ENCODE measurements at places on chromosomes 6 and 20.

- no peak for DNase-seq
Observed at GRCh38 chr6:71138376-71138775, 150.2 kb upstream of the OGFRL1 start.

DNA sequence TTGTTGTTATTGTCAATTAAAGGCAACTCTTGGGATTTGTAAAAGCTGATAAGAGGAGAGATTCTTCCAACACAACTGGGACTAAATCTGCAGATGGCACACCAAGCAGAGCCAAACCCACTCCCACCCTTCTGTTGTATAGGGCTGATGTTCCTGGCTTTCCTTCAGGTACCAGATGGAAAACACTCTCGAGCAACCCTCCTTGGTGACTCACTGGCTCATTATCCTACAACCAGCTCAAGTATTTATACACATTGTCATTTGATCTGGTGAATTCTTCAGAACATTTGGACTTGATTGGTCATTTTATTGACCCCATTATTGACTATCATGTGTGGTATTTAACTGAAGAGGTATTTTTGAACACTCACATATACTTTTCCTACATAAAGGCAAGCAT lies 190.3 kb upstream of the PCSK2 start:
- DNase-seq = no peak

DNA sequence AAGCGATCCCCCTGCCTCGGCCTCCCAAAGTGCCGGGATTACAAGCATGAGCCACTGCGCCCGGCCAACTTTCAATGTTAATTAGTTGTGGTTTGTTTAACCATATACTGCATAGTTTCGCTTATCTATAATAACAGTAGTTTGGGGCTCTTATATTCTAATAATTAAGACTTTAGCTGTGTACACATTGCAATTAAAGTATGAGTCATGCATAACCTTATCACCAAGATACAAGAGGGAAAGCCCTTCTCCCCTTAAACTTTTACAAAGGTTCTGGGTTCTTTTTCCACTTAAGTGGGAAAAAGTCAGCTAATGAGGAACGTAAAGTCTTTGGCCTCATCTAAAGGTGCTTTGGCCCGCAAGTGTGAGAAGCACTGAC lies 3.2 kb upstream of the MCCD1 start:
- no peak for DNase-seq

GRCh38 chr6:8177721-8178120 lies 75.4 kb upstream of the EEF1E1 start:
- DNase-seq = no peak

- DNase-seq = no peak
Observed at GRCh38 chr6:147910281-147910680, 401.8 kb downstream of the SAMD5 start.

GRCh38 chr6:21500314-21501020 lies 93.1 kb upstream of the SOX4 start:
- DNase-seq = no peak

DNA sequence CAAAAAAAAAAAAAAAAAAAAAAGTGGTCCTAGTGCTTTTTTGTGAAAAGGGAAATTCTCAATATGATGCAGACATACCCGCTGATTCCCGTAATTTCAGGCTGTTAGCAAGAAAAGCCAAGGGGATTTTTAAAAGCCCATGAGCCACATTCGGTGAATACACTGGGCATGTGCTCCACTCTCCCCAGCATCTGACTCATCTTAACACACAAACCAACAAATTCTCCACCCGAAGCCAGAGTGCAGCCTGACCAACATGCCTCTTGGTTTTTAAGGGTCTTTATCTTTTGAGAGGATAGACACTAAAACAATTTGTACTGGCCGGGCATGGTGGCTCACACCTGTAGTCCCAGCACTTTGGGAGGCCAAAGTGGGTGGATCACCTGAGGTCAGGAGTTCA lies 45.5 kb upstream of the CD83 start:
- no peak for DNase-seq

GRCh38 chr6:124522335-124522734 lies 439.9 kb upstream of the RNF217 start:
- no peak for DNase-seq

GRCh38 chr20:58099291-58099935 lies 129.0 kb downstream of the ANKRD60 start:
- DNase-seq = no peak

DNA sequence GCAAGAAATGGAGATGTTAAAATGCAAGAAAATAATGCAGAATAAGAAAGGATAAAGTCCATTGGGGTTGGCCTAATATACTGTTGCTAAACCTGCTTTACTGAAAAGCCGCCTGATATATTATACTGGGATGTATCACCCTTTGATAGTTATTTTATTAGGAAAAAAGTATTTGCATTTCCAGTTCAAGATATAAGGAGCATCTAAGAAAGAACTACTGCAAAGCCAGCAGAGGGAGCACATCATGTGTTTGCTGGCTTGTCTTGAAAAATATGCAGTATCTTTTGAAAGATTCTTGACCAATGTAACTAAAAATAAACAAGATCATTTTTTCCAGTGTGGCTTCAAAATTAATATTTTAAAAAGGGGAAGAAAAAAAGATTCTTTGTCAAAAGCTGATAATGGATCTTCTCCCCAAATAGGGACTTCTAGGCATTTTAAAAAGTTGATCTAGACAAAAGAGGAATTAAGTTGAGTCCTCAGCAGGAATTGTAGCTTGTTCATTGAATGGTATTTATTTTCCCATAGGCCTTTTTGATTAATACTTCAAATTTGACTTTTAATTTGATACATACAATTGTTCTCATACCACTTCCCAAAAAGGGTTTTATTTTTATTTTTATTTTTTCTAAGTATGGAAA lies 214.9 kb downstream of the ZFAND3 start:
- DNase-seq = no peak

- no peak for DNase-seq
Observed at GRCh38 chr6:134166511-134167261, 114.3 kb upstream of the SLC2A12 start.

DNA sequence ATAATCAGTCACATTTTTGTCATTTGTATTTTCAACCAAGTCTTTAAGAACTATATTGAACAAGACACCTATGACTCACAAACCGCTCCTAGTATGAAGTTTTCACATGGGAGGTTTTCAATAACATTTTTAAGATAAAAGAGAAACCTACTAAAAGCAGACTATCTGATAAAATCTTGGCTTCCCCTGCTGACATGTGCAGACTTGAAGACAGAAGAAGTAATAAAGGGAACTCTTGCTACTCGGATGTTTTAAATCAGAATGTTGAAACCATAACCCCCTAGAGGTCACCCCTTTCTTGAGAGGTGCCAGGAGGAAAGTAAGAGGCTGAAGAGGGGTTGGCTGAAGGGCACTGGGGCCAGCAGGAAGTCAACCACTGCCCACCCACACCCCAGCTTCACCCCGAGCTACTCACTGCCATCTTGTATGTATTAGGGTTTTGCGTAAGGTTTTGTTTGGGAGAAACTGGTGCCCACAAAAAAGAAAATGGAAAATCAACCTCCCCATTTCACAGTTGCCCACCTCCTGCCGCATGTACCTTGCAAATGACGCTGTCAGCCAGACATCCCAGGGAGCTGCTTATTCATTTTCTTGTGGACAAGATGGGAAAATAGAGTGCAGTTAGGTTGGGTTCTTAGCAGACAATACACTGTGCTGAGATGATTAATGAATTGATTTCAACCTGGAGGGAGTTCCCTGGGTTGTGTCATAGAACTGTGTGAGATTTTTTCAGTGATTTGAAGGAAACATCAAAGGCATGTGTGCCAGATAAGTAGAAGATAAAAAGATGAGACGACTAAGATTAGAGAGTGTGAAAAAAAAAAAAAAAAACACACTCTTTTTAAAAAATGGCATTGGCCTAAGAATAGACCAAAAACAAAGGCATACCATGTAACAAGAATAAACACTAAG lies 83.2 kb upstream of the TAB2 start:
- DNase-seq = no peak

DNA sequence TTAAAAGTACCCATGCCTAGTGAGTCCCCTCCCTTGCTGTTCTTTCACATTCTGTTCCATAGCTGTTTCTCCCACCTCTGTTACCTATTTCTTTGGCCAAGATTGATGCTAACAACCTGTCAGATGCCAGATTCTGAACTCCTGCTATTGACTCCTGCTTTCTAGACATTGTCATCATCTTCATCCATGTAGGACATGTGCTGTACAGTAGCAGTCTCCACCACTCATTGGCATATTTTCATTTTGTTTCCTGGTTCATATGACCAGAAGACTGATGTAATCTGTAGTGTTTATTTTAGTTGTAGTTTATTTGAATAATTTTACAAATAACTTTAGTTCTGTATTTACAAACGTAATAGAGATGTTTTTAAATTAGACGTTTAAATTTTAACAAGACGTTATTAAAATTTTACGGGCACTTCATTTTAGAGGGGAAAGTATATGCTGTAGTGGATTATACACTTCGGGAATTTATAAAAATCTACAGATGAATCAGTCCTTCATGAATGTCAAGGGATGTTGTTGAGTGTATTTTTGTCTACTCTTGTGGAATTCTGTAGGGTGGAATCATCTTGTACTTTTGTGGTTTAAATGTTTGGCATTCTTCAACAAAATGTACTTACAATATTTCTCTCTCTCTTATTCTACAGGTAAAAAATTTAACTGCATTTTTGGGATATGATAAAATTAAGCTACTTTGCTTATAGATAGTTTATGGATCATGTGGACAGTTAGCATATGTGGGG lies 34.1 kb downstream of the TRMT11 start:
- no peak for DNase-seq

- DNase-seq = no peak
Observed at GRCh38 chr6:145631374-145631773, 103.9 kb downstream of the EPM2A start.

GRCh38 chr6:78589436-78589835 lies 277.9 kb upstream of the IRAK1BP1 start:
- no peak for DNase-seq

- no peak for DNase-seq
Observed at GRCh38 chr6:73514746-73515110, 6.1 kb downstream of the EEF1A1 start.

DNA sequence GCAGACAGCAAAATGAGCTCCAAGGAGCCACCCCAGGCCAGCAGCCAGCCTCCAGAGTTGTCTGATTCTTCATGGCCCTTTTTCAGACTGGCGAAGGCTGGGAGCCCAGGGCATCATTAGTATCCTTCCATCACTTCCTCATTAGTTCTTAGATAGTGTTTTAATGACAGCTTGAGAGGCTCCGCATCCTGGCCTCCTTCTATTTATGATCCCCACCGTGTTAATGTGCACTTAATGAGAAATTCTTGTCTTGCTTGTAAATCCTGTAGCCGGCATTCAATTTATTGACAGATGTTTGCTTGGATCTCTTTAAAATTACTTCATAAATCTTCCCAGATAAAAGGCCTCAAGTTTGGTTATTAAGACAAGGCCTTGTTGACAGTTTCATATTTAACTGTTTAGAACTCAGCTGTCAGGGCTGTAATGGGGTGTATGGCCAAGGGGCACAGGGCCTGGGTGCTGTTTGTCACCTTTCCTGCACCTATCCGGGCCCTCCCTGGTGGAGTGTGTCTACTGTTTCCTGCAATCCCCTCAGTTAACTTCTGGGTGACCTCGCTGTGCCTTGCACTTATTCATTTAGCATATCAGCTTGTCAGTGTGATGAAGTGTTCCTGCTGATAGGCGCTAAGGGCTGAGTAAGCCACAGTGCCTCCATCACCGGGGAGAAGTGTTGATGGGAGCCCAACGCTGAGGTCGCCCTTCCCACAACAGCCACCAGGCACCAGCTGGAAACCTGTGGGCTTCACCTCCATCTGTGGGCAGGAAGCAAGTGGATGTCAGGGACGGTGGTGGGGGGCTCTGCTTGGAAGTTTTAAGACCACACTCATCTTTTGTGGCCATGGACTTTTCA lies 169.3 kb downstream of the TSHZ2 start:
- no peak for DNase-seq

DNA sequence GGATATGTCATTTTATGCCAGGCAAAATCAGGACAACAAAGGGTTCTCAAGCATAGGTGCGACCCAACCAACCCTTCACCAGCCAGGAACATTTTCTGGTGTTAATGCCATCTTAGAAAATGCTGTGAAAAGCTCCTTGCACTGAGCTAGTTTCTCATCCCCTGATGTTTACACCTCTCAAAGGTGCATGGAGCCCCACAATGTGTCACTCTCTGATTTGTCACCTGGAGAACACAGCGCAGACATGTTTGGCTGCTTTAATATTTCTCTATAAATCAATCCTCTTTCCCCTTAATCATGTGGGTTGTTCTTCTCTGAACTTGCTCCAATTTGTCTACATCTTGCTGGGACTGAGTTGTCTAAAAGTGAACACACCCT lies 244.3 kb downstream of the TSHZ2 start:
- no peak for DNase-seq

DNA sequence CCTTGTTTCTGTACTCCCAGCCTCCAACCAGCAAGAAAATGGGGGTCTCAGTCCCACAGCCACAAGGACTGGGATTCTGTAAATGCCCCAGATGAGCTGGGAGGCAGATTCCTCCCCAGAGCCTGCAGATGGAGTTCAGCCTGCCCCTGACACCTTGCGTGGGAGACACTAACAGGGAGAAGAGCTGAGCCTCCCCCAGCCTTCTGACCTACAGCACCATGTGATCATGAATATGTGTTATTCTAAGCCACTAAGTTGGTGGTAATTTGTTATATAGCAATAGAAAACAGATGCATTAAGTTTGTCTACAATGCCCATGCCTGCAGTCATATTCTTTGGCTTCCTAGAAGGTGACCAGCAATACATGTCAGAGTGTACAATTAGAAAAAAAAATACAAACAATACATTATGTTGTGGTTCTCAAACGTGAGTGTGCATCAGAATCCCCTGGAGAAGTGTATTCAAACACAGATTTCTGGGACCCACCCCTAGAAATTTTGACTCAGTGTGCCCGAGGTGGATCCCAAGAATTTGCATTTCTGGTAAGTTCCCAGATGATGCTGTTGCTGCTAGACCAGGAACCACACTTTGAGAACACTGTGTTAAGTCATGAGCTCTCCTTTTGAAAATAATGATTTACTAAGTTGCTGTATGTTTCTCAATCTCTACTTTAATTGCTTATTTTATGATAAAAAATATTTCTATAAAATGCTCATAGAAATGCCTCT lies 39.9 kb downstream of the SLC22A3 start:
- no peak for DNase-seq
